ENCODE measurements at places on chromosomes 7 and 10. TPM values are rescaled to one million over a fixed set of nuclear protein-coding genes. Genes with fewer than 3 reads are reported as not detected.

- no peak for DNase-seq
Measured at GRCh38 chr10:25263931-25264330, 89.1 kb downstream of the GPR158 start.

- DNase-seq = no peak
Measured at GRCh38 chr7:127873151-127873550, 158.1 kb downstream of the LRRC4 start.

GRCh38 chr7:65006094-65006992, at the start of gene ERV3-1:
Gene ERV3-1 (minus strand): TSS chr7:65006687. CDS start chr7:64993026, 13,661 bp downstream.
- DNase-seq = peak; percentile 96

The SPOCK2 gene
- total RNA-seq = 3.0 TPM

The FXYD4 gene
- total RNA-seq = not detected

DNA sequence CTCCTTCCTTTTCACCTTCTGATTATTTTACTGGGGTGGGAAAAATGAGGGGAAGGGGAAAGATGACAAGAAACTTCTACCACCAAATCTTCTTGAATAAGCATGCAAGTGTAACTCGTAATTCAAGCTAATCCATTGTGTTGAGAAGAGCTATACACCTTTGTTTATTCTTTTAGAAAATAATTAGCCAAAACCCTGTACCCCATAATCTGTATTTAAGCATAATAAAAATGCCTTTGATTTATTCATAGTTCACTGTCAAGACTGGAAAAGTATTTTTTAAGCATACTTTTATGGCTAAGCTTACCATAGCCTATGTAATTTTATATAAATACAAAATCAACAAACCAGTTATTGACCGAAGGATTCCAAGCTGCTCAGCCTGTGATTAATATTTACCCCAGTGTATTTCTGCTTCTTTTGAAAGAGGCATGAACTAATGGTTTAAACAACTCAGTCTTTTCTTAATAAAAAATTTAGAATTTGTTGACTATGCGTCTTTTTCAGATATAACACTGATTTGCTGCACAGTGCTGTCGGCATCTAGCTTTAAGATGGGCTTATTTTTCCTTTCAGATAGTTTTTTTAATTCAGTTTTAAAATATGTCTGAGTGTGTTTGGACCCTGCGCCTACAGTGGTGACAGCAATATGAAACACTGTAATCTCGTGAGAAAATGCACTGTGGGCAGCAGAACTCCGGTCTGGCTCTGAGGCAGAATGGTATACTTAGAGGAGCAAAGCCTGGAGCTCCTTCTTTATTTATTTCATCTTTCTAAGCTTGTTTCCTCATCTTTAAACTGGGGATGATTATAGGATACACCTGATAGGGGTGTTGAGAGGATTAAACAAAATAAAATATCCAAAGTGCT, 238.8 kb upstream of the LRGUK start:
- no peak for DNase-seq

- no peak for DNase-seq
Measured at GRCh38 chr7:44515590-44516268, 25.3 kb upstream of the NUDCD3 start.

DNA sequence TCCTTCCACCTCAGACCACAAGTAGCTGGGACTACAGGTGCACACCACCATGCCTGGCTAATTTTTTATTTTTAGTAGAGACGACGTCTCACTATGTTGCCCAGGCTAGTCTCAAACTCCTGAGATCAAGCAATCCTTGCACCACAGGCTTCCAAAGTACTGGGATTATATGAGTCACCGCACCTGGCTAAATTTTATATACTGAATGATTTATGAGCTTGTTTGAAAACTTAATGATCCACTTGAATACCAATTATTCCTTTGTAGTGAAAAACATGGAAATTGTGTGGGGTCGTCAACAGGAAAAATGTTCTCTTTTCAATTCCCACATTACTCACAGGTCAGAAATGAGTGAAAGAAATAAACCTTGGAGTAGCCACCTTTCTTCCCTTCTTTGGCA, 31.3 kb downstream of the RAPGEF5 start:
- DNase-seq = no peak

GRCh38 chr7:111067251-111067650, 23.7 kb upstream of the LRRN3 start:
- no peak for DNase-seq

The WNT16 gene
- total RNA-seq = not detected

The FKBP9 gene
- 111 TPM for total RNA-seq

The SUN3 gene
- total RNA-seq = not detected

GRCh38 chr10:1094112-1095057, 38.2 kb downstream of the WDR37 start:
- DNase-seq = no peak

GRCh38 chr7:108402865-108403264, 53.4 kb downstream of the NRCAM start:
- peak; percentile 64 for DNase-seq

The TRIL gene
- total RNA-seq = 15.0 TPM

- no peak for DNase-seq
Measured at GRCh38 chr7:8226501-8226900, 35.5 kb downstream of the ICA1 start.

The ANXA8 gene
- not detected for total RNA-seq

GRCh38 chr7:50730446-50731400, 52.0 kb downstream of the GRB10 start:
- DNase-seq = peak; percentile 45

The PIK3CG gene
- 3.5 TPM for total RNA-seq

DNA sequence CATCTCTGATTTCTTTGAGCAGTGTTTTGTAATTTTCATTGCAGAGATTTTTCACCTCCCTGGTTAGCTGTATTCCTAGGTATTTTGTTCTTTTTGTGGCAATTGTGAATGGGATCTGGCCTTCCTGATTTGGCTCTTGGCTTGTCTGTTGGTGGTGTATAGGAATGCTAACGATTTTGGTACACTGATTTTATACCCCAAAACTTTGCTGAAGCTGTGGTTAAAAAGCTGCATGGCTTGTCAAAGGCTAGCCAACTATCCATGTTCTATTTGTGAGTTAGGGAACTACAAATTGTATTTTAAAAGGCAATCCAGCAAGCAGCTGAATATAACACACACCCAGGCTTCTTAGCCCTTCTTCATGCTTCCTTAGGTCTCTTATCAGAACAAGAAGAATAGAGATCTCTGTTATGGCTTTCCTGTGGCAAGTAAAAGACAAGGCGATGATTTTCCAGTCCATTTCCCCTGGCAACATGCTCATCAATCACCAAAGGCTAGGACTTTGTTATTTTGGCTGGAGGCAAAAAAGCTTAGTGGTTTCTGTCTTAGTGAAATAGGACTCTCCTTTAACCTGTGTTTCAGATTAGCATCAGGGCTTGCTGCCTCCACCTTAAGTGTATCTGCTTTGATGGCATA, 77.5 kb downstream of the CDK6 start:
- DNase-seq = no peak

GRCh38 chr7:143908120-143908519, 6.1 kb upstream of the TCAF1 start:
- no peak for DNase-seq

- DNase-seq = no peak
Measured at GRCh38 chr10:101781984-101782810, 1.0 kb downstream of the NPM3 start.

- DNase-seq = no peak
Measured at GRCh38 chr7:125326666-125327255, 397.1 kb upstream of the POT1 start.

The MRLN gene
- not detected for total RNA-seq

The HYAL4 gene
- 0.20 TPM for total RNA-seq

DNA sequence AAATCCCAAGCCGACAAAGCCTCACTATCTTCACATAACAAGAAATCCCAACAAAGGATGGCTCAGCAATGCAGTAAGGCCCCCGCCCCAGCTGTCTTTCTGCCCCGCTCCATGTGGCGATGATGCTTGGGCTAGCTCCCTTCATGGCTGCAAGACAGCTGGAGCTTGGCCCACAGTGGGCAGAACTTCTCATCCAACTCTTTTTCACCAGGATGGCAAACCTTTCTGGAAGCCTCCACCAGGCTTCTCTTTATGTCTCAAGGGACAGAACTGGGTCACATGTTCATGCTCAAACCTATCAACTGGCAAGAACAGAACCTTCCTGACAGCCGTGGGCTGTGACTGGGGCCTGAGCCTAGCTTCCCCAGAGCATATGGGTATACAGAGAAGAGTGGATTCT, 260.5 kb upstream of the MKLN1 start:
- DNase-seq = no peak

Data from lung microvascular endothelial cell (primary cell).